ENCODE measurements at places on chromosomes 6 and 20.

GRCh38 chr6:389622-390021 lies 1.9 kb upstream of the IRF4 start:
- no peak for DNase-seq

DNA sequence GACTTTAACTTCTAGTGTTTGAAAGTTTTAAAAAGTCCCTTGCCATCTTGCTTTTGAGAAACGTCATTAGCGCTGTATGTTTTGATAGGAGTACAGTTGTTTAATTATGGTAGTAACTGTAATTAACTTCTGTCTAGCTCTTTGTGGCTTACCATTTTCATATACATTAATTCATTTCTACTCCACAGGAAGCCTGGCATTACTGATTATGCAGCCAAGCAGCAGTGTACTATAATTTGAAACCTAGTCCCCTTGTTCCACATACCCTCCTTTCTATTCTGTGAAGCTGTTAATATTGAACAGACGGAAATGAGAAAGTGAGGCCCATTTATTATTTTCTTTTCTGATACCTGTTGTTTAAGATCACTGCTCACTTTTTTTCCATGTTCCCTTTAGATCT lies 235.4 kb downstream of the CDKAL1 start:
- no peak for DNase-seq

- no peak for DNase-seq
These were observed 1.6 kb upstream of the SYNCRIP start for GRCh38 chr6:85644279-85644762.

GRCh38 chr20:62921119-62921687 lies 5.1 kb downstream of the DIDO1 start:
- DNase-seq, result no peak

DNA sequence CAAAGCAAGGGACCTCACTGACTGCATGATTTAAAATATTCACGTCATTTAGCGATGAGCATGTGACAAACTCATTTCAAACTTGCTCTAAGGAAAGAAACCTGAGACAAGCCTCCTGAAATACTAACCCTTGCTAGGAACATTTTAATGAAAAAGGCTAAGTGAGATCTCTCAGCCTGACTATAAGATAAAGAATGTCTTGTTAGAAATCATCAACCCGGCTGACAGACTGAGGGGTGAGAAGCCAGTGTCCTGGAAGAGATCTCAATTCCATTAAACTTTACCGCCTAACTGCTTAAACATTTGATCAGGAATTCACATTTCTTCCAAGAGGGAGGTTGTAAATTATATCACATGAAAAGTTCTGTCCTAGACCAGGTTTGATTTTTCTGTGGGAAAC lies 274.8 kb upstream of the EXOC2 start:
- no peak for DNase-seq

GRCh38 chr6:43716099-43716498 lies 28.5 kb upstream of the MRPS18A start:
- no peak for DNase-seq

GRCh38 chr6:154732538-154733182 lies 556 bp upstream of the SCAF8 start:
- DNase-seq, result no peak

GRCh38 chr20:50562262-50562701 lies 52.1 kb downstream of the PTPN1 start:
- DNase-seq, result no peak

GRCh38 chr20:14220986-14221385 lies 116.4 kb downstream of the FLRT3 start:
- DNase-seq, result no peak

DNA sequence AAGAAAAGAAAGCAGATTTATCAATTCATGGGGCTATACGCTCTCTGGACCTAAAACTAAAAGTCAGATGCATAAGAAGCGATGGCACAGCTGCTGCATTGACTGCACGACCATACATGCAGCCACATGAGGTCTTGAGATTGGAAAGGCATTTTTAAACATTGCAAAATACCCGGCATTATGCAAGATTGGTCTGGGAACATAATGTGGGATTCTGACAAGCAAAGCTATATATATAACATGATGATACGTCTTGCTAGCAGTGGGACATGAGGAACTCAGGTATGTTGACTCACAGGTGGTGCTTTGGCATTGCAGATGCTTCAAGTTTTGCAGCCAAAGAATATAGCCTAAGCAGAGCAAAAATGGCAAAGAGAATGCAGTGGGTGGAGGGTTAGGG lies 55.1 kb downstream of the SAMD3 start:
- no peak for DNase-seq

GRCh38 chr6:23533944-23534343 lies 592.1 kb upstream of the NRSN1 start:
- DNase-seq, result no peak

DNA sequence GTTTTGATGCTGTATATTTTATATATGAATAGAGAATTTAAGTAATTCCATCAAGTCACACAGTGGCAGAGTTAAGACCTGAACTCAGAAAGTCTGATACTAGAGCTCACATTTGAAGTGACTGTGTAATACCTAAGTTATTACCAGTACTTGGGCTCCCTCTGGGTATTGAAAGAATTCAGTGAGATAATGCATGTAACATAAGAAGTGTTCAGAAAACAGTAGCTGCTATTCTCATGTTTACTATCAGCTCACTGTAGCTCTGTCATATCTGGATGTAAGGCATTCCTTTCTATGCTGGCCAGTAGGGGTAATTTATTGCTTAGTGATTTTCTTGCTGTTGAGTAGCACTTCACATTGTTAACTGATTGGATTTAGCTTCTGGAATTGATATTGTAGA lies 44.6 kb downstream of the NKX2-4 start:
- no peak for DNase-seq

DNA sequence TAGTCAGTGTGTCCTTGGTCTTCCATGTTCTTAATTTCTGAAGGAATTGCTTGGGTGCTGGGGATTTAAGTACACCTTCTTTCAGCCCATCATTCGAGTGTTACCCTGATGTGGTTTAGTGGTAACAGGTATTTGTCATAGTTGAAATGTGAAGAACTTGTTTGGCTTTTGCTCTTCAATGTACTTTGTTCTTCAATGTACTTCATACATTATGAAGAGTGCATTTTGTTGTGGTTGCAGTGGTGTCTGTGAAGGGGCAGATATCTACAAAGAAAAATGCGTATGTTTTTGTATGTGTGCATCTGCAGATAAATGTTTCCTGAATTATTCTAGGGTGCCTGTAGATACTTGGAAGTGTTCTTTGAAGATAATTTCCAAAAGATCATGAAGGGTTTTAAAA lies 111.2 kb upstream of the SUPT3H start:
- no peak for DNase-seq

GRCh38 chr6:50102676-50103075 lies 52.9 kb upstream of the DEFB112 start:
- no peak for DNase-seq

DNA sequence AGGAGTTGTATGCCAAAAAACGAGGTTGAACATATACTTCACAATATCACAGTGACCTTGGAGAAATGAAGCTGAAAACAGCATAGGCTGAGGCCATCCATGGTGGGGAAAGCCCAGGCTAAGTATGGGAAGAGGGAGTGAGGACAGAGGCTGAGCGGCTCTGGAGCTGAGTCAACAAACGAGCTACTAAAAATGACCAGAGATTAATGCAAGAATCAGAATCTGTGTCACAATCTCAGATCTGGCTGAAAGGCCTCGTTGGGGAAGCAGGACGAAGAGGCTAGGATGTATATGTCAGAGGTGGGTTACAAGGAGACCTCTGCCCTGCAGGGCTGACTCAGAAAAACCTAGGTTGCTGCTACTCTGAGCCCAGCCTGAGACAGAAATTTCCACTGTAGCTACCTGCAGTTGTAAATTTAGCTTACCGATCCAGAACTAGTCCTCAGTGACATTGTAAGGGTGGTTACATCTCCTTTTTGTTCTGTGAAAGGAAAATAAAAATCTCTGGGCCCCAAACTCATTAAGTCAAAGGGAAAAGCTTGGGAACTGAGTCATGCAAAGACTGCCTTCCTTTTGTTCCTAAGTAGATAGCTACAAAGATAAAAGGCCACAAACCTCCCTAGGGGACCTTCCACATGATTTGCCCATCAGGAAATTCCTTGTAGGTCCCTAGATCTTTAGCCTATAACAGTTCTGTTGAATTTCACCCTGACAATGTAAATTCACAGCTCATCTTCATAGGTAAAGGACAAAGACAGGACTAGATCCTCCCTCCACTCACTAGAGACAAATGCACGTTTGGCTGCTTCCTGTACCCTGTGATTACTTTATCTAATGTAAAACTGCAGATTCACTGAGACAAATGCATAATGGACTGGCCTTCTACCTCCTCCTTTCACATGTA lies 8.5 kb upstream of the TUBB2A start:
- no peak for DNase-seq

DNA sequence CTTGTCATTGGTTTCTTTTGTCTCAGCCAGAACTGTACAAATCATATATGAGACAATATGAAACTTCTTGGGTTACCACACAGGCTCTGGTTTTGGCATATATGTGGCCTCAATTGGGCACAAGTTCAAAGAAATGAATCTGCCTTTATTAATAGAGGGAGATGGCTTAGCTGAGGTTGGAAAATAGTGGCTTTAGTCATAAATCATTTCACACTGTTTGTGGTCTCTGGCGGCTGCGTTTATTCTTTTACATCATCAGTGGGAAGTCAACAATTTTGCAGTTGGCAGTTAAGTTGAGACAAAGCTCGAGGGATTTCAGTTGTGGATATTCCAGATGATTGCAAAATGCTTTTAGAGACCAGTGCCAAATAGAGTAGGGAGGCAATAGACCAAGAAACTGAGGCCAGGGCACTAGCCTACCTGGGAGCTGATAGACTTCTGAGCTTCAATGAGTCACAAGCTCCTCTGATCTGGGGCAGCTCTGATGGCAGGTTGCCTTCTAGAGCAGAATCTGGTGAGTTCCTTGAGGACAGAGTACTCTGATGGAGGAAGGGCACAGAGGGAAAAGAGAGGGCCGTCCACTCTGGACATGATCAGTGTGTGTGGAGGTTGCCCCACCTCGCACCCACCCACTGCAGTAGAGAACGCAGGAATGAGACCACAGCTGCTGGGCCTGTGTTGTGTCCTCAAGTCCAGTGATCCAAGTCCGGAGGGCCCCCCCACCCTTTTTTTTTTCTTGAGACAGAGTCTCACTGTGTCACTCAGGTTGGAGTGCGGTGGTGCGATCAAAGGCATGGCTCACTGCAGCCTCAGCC lies 73.5 kb downstream of the ARMC2 start:
- no peak for DNase-seq

- no peak for DNase-seq
These were observed 96.7 kb downstream of the MAP3K7 start for GRCh38 chr6:90490030-90490716.

DNA sequence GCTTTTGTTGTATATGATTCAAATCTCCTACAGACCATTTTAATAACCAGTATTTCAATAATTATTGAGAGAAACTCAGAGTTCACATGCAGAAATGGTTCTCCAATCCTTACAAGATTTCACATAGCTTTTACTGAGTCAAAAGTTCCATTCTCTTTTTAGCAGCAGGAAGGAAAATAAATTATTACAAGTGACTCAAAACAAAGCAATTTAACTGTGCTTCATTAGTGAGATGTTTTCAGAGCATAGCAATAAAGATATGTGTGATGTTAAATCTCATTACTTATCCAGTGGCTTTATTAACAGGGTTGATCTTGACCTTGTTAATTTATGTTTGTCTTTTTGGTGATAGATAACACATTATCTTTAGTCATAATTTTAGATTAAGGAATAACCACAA lies 22.0 kb downstream of the KIF13A start:
- DNase-seq, result no peak

- DNase-seq, result peak; percentile 78
These were observed 31.2 kb downstream of the PARD6B start for GRCh38 chr20:50762435-50763220.

DNA sequence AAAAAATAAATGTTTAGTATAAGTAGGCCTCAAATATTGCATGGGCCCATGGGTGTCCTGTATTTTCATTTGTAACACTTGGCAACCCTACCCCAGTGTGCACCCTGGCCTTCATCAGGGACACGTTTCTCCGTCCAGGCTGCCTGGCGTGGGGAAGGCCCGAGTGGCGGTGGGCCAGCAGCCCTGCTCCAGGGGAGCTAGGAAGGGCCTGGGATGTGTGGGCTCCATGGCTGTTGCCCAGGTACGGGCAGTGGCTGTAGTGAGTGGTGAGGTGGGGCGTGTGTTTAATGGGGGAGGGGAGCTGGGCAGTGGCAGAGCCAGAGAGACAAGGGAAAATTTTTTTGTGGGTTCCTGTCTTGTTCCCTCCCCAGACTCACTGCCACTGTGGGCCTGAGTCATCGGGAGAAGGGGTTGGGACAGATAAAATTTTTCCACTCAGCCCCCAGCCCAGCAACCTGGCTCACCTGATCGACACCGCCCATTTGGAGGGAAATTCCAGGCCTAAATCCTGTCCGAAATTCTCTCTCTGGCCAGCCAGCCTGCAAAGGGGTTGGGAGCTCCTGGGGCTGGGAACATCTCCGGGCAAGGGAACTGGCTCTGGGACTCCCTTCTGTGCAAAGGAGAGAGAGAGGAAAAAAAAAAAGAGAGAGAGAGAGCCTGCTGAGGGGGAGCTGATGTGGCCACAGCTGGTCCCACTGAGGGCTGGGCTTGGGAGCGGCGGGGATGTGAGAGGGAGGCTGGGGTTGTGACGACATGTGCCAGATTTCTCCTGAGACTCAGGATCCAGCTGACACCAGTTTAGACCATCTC lies 32.5 kb upstream of the VEGFA start:
- no peak for DNase-seq

GRCh38 chr6:90544081-90544480 lies 42.8 kb downstream of the MAP3K7 start:
- no peak for DNase-seq

DNA sequence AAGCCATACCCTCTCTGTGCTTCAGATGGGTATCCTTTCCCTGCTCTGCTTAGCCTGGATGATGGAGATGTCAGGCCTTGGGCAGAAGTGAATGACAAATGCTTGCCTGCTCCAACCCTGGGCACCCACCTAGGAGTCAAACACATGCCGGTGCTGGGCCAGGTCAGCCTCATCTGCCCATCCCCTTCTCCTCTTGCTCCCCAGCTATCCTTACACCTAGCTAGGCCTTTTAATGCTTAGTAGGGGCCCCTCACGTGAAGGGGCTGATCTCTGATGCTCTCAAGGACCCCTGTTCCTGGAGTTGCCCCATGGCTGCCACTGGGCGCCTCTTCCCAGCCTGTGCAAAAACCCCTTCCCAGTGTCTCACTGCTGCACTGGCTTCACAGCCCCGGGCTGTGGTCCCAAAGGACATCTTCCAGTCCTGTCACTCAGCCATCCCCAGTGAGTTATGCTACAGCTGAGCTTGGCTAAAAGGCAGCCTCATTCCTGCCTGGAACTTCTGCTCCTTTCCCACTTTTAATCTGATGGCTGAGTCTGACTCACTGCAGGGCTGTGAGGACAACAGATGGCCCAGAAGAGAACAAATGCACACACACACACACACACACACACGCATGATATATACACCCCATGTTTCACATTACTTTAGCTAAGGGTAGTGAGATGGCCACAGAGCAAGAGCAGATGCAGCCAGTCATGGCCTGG lies 12.8 kb upstream of the SDCBP2 start:
- DNase-seq, result no peak

- DNase-seq, result peak; percentile 94
These were observed at the start of gene CCNC for GRCh38 chr6:99568103-99568933. TSS of gene CCNC (minus strand) at chr6:99568660. CDS start at chr6:99568527, 133 bp downstream.
